WTC11 (cell line): ENCODE measurements at places on chromosomes 16 and 17.

DNA sequence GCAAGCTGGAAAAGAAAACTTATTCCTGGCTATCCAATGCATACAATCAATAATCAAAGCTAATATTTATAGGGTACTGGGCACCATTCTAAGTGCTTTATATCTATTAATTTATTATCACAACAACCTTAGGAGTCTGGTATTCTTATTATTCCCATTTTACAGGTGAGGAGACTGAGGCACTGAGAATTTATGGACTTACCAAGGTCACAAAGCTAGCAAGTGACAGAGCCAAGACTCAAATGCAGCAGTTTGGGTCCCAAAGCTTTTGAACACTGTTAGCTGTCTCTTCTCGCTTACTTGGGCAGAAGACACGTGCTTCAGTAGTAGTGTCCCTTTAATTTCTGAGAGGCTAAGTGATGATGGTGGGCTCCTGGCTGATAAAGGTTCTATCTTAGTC lies 152.6 kb downstream of the AATF start:
- DNase-seq = no peak

GRCh38 chr17:64327201-64327930 lies 63.3 kb downstream of the PECAM1 start:
- DNase-seq = no peak

DNA sequence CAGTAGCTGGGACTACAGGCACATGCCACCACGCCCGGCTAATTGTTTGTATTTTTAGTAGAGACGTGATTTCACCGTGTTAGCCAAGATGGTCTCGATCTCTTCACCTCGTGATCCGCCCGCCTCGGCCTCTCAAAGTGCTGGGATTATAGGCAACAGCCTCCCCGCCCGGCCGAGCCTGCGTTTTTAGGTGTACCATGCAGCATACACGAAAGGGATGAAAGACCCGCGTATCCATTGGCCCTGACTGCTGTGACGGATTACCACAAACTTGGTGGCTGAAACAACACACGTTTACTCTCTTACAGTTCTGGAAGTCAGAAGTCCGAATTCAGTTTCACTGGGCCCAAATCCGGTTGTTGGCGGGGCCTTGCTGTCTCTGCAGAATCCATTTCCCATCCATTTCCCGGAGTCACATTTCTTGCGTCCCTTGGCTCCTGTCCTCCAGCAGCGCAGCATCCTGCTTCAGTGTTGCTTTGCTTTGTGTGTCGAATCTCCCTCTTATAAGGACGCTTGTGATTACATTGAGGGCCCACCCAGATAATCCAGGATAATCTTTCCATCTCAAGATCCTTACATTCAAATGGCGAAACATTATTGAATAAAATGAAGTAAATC lies 8.3 kb upstream of the GUCY2D start:
- no peak for DNase-seq

DNA sequence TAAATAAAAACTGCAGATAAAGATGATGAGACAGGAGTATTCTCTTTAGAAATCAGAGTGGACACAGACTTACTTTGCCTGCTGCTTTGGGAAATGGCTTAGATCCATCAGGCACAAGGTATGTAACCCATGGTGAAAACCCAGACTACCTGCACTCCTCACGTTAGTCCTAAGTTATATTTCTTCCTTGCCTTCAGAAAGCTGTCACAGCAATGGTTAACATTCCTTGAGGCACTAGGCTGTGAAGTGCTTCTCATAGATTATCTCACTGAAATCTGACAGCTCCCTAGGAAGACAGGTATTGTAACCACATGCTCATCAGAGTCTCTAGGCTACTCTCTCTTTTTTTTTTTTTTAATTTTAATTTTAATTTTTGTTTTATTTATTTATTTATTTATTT lies 20.9 kb downstream of the ZSWIM7 start:
- DNase-seq = no peak

DNA sequence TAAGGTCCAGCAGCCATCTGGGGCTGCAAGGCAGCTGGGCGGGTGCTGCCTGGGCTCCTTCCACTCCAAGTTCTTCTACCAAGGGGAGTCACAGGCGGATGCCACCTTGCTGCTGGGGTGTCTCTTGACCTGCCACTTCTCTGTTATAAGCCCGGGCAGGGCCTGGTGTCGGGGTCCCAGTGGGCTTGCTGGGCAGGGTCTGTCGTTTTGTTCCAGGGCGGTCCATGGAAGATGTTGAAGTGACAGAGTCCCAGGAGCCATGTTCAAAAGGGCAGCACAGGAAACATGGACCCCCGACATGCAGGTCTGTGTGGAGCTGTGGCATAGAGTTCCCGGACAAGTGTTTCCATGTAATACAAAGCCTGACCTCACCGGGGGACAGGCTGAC lies 91.1 kb downstream of the TNFRSF13B start:
- DNase-seq = no peak

DNA sequence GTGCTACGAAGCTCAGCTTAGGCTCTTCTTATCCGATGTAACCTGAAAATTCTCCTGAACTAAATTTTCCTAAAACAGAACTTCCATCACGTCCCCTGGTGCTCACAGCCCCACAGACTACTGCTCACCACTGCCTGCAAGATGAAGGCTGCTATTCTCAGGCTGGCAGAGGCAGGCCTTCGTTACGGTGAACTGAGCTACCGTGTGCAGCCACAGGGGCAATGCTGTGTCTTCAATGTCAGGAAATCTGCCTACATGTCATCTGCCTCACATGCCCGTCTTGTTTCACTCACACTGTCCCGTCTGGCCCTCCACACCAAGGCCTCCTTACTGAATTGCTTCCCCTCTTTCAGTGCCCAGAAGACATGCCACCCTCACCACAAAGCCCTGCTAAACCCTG lies 15.9 kb downstream of the EMC8 start:
- no peak for DNase-seq

DNA sequence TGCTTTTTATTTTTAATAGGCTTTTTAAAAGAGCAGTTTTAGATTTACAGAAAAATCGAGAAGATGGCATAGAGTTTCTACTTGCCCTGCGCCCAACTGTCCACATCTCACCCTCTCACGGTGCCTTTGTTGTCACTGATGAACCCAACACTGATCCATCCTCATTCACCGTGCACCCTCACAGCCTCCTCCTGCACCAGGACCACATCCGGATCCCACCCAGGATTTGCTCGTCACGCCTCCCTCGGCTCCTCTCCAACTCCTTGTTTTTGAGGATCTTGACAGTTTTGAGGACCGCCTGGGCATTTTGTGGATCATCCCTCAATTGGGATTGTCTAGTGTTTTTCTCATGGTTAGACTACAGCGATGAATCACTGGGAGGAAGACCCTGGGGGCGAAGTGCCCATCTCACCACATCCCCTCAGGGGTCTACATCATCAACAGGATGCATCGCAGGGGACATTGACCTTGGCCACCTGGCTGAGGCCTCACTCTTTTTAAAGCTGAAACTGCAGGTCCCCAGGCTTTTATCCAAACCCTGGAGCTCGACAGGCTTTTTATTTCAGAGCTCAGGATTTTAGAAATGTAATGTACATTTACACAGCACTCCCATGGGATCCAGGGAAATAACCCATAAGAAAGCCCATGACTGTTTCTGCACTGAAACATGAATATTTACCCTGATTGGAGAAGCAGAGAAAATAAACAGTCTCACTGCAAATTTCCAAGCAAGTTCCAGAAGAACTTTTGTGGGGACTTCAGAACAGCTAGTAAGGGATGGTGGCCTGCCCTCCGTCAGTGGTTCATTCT lies 71.8 kb upstream of the ZNF469 start:
- no peak for DNase-seq
